ENCODE measurements at places on chromosomes 13 and 19. TPM values are rescaled to one million over a fixed set of nuclear protein-coding genes. Genes with fewer than 3 reads are reported as not detected.
A peak's percentile ranks its signal among the peaks of the same experiment; 100 is the strongest.

DNA sequence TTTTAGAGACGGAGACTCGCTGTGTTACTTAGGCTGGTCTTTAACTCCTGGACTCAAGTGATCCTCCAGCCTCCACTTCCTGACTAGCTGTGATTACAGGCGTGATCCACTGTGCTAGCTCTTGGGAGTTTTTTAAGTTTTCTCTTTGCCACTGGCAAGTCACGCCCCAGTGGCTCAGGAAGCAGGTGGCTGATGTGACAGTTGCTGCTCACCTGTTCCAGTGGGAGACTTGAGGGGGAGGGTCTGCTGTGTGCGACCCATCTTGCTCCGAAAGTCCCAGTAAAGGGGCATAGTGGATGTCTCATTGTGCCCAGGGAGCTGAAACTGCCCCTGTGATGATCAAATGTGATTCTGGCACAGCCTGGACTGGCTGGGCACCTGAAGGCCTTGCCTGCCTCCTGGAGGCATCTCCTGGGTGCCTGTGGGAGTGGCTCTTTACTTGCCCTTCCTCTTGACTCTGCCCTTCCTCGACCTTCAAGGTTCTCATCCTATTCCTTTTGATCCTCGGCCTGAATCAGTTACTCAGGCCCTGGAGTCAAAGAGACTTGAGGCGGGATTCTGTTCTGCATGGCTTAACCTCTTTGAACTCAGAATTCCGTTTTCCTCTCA is 7.8 kb downstream of the SMARCA4 start:
- H3K27me3 ChIP-seq = no peaks in the 10 kb centered on the region
- H3K4me3 ChIP-seq = no peak overlapping the region
- no peak for DNase-seq
- no peak overlapping the region for H3K27ac ChIP-seq

GRCh38 chr19:19371059-19371458 is 34.4 kb upstream of the GATAD2A start:
- DNase-seq = no peak
- H3K4me3 ChIP-seq = no peak overlapping the region
- H3K36me3 ChIP-seq = no peaks in the 10 kb centered on the region
- no peaks in the 10 kb centered on the region for H3K27me3 ChIP-seq

GRCh38 chr19:12773571-12773970 is 1.8 kb downstream of the HOOK2 start:
- H3K27ac ChIP-seq = no peak overlapping the region
- peaks cover 37% of the 10 kb centered on the region for H3K4me1 ChIP-seq
- no peak for DNase-seq
- no peaks in the 10 kb centered on the region for H3K36me3 ChIP-seq
- no peak overlapping the region for H3K4me3 ChIP-seq

GRCh38 chr13:30377312-30377685 is 45.0 kb upstream of the UBE2L5 start:
- DNase-seq = no peak
- peak overlapping the region; percentile 82 for H3K4me3 ChIP-seq
- peaks cover 78% of the 10 kb centered on the region for H3K4me1 ChIP-seq
- H3K36me3 ChIP-seq = peaks cover 13% of the 10 kb centered on the region

- no peak overlapping the region for H3K4me3 ChIP-seq
- H3K27ac ChIP-seq = no peak overlapping the region
- H3K27me3 ChIP-seq = no peaks in the 10 kb centered on the region
- DNase-seq = no peak
- no peaks in the 10 kb centered on the region for H3K36me3 ChIP-seq
Measured at GRCh38 chr19:29060813-29061364, 152.1 kb downstream of the UQCRFS1 start.

DNA sequence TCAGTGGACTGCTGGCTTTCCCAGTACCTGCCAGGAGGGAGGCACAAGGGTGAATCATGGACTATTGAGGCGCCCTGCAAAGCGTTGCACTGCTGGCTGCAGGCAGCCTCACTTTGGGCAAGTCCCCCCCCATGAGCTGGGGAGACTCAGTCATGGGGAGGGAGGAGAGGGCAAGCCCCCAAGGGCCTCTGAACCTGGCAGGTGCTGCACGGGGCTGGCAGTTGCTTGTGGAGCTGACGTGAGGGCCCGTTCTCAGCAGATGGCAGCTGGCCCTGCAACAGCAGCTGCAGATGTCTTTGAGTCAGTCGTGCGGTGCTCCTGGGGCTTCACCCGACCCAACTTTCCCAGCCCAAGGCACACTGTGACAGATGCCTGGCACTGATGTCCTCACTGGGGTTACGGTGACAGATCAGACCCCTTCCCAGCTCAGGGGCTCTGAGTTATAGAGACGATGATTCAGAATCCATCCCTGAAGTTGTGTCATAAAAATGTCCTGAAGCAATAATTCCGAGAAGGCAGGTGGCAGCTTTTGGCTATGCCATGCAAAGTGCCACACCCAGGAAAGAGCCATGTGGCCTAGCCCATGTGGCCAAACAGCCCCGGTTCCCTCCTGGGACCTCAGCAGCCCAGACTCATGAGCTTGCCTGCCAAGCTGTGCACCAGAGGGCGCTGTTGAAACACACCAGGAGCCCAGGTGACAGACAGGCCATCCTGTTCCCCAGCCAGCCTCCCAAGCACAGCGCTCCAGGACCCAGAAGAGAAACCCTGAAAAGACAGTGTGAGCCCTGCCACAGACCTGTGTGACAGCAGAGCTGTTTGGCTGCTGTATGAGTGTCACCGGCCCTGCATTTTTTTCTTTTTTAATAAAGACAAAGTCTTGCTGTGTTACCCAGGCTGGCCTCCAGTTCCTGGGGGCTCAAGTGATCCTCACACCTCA is 53.6 kb upstream of the LDLR start:
- DNase-seq = peak; percentile 91
- no peak overlapping the region for H3K4me3 ChIP-seq
- no peaks in the 10 kb centered on the region for H3K27me3 ChIP-seq
- H3K27ac ChIP-seq = peak overlapping the region; percentile 39

- peak overlapping the region; percentile 78 for H3K4me3 ChIP-seq
- H3K27me3 ChIP-seq = no peaks in the 10 kb centered on the region
- peak overlapping the region; percentile 72 for H3K27ac ChIP-seq
- DNase-seq = peak; percentile 25
Measured at GRCh38 chr13:114315074-114315785, 927 bp downstream of the CHAMP1 start.

GRCh38 chr19:42285541-42285941 is 16.4 kb upstream of the PRR19 start:
- H3K27me3 ChIP-seq = no peaks in the 10 kb centered on the region
- DNase-seq = no peak
- peak overlapping the region; percentile 79 for H3K4me3 ChIP-seq
- H3K27ac ChIP-seq = peak overlapping the region; percentile 53
- peaks cover 13% of the 10 kb centered on the region for H3K36me3 ChIP-seq
- peaks cover 32% of the 10 kb centered on the region for H3K4me1 ChIP-seq

- no peak overlapping the region for H3K27ac ChIP-seq
- no peak for DNase-seq
- H3K4me1 ChIP-seq = peaks cover 42% of the 10 kb centered on the region
- H3K36me3 ChIP-seq = no peaks in the 10 kb centered on the region
- peaks cover 5% of the 10 kb centered on the region for H3K27me3 ChIP-seq
- H3K4me3 ChIP-seq = peak overlapping the region; percentile 85
Measured at GRCh38 chr19:17468302-17469091, 1.8 kb upstream of the SLC27A1 start.

- H3K27ac ChIP-seq = no peak overlapping the region
- no peaks in the 10 kb centered on the region for H3K27me3 ChIP-seq
- no peaks in the 10 kb centered on the region for H3K36me3 ChIP-seq
- DNase-seq = no peak
Measured at GRCh38 chr13:99774644-99775043, 196.9 kb downstream of the ZIC5 start.

GRCh38 chr13:27147530-27148170 is 24.0 kb downstream of the USP12 start:
- no peak overlapping the region for H3K4me3 ChIP-seq
- peak overlapping the region; percentile 68 for H3K27ac ChIP-seq
- no peaks in the 10 kb centered on the region for H3K27me3 ChIP-seq
- peaks cover 38% of the 10 kb centered on the region for H3K4me1 ChIP-seq
- peaks cover 22% of the 10 kb centered on the region for H3K36me3 ChIP-seq
- no peak for DNase-seq

GRCh38 chr13:106156468-106156867 is 379.0 kb downstream of the EFNB2 start:
- no peak for DNase-seq
- no peak overlapping the region for H3K27ac ChIP-seq
- H3K27me3 ChIP-seq = no peaks in the 10 kb centered on the region
- no peak overlapping the region for H3K4me3 ChIP-seq

DNA sequence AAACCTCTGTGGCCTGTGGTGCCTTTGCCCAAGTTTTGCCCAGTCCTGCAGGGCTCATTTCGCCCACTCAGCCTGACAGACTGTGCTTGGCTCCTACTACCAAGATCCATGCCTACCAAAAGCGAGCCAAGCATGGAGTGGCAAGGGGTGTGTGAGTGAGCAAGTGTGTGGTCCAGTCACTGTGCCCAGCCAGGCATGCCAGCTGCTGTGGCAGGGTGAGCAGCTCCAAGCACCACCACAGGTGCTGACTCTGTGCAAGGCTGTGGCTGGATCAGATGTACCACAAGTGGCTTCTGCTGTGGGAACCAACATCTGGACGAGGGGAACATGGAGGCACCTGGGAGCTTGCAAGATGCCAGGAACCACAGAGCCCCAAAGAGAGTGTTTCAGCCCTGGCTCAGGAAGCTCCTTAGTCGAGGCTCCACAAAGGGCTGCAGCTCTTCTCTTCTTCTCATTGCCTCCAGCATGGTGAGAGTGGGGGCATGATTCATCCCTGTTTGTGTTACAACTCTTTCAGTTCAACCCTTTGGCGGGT is 1564.2 kb upstream of the MIR17HG start:
- H3K27me3 ChIP-seq = no peaks in the 10 kb centered on the region
- H3K36me3 ChIP-seq = no peaks in the 10 kb centered on the region
- H3K27ac ChIP-seq = no peak overlapping the region
- H3K4me1 ChIP-seq = no peaks in the 10 kb centered on the region

Gene GPATCH1
- total RNA-seq = 13.6 TPM

Gene EMP3
- total RNA-seq = 320 TPM

Gene ZNF254
- total RNA-seq = 13.0 TPM

Gene TMEM59L
- not detected for total RNA-seq

Gene ZNF615
- total RNA-seq = 8.6 TPM

Gene TMC4
- total RNA-seq = 0.55 TPM

Gene ATXN8OS
- total RNA-seq = not detected

Gene SMG9
- total RNA-seq = 65.1 TPM

Gene FSD1
- 26.7 TPM for total RNA-seq

Data from activated CD8-positive, alpha-beta T cell treated with anti-CD3 and anti-CD28 coated beads, Interleukin-2, amount 10 ng/mL, durations not matched to agents 7 days and 5 days (primary cell).